Thyroid gland (tissue), 4 donors: ENCODE measurements at places on chromosomes 1 and 21.
A peak's percentile ranks its signal among the peaks of the same experiment; 100 is the strongest.

- H3K4me1 ChIP-seq: no peaks in the 10 kb centered on the region
- H3K27me3 ChIP-seq: no peaks in the 10 kb centered on the region
- no peak overlapping the region for H3K27ac ChIP-seq
- DNase-seq: no peak
- no peak overlapping the region for H3K4me3 ChIP-seq
Observed at GRCh38 chr1:75673885-75674284, 50.6 kb upstream of the ACADM start.

DNA sequence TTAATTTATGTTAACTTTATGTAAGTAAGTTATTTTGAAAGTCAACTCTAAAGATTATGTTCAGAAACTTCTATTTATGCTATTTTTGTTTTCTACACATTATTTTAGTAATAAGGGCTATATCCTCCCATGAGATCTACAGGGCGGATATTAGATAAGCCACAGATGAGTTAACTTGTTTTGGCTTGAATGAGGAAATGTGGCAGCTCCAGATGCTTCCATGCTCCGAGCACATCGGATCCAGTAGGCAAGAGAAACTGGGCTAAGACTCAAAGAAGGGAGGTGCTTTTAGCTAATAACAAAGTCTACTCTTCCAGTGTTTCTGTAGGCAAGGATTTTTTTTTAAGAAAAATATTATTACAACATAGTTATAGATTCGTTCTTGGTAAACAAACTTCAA is 20.0 kb upstream of the LAMC1 start:
- no peaks in the 10 kb centered on the region for H3K4me1 ChIP-seq
- H3K36me3 ChIP-seq: no peaks in the 10 kb centered on the region
- DNase-seq: no peak
- H3K4me3 ChIP-seq: no peak overlapping the region
- peak overlapping the region; percentile 37 for H3K27ac ChIP-seq
- H3K27me3 ChIP-seq: no peaks in the 10 kb centered on the region

GRCh38 chr1:194535369-194535768 is 1349.0 kb upstream of the B3GALT2 start:
- H3K4me3 ChIP-seq: no peak overlapping the region
- H3K27ac ChIP-seq: no peak overlapping the region
- no peaks in the 10 kb centered on the region for H3K4me1 ChIP-seq
- no peaks in the 10 kb centered on the region for H3K27me3 ChIP-seq
- no peak for DNase-seq

GRCh38 chr1:227559499-227559898 is 3.9 kb upstream of the ZNF678 start:
- no peaks in the 10 kb centered on the region for H3K36me3 ChIP-seq
- H3K4me3 ChIP-seq: no peak overlapping the region
- no peak for DNase-seq
- H3K27me3 ChIP-seq: no peaks in the 10 kb centered on the region

DNA sequence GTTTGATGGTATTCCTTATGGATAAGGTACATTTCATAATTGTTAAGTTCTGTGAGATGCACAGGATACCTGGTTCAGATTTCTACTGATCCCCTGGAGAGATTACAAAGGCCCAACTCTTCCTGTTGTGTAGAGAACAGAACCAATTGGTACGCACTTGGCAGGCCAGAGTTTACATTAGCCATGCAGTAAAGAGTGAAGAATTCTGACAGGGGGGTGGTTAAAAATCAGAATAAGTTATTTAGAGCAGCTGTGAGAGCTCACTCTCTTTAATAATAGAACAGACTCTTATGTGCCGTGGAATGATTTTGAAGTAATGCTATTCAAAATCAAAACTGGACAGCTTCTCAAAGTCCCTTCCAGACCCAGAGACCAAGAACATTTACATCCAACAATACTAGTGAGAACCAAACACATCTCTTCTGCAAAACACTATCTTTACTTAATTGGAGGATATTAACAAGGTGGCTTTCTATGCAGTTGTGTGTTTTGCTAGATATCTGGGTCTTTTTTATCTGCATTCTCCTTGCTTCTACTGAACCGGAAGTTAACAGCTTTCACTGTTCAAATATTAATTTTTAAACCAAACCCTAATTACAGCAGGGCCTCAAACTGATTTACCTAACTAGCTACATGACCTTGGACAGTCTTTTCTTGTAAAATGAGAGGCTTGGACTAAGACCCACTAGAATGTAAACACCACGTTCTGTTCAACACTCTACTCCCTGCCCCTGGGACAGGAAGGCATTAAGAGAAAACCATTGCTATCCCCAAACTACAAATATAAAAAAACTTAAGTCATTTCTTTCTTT is 4.0 kb downstream of the USP24 start:
- no peak overlapping the region for H3K4me3 ChIP-seq
- no peak overlapping the region for H3K27ac ChIP-seq
- peaks cover 26% of the 10 kb centered on the region for H3K4me1 ChIP-seq
- H3K27me3 ChIP-seq: no peaks in the 10 kb centered on the region
- no peak for DNase-seq
- H3K36me3 ChIP-seq: no peaks in the 10 kb centered on the region

GRCh38 chr21:24825348-24825747 is 781.9 kb downstream of the MRPL39 start:
- H3K27me3 ChIP-seq: no peaks in the 10 kb centered on the region
- H3K4me3 ChIP-seq: no peak overlapping the region
- H3K27ac ChIP-seq: no peak overlapping the region
- no peak for DNase-seq
- no peaks in the 10 kb centered on the region for H3K36me3 ChIP-seq
- H3K4me1 ChIP-seq: no peaks in the 10 kb centered on the region

DNA sequence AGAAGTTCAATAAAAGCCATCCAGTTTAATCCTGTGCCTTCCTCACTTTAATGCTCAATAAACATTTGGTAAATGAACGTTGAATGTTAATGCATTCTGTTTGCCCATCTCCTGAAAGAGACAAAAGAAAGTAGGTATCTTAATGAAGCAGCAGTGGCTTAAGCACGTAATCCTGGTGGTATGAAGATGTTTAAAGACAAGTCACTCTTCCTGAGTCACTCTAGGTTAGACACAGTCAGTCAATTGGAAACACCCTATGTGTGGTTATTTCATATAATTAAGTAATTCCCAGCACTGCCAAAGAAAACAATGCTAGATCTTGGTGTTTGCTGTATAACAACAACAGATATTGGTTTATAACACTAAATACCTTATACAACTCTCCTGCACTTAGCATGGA is 334.0 kb upstream of the FMN2 start:
- H3K4me3 ChIP-seq: no peak overlapping the region
- no peaks in the 10 kb centered on the region for H3K27me3 ChIP-seq
- H3K4me1 ChIP-seq: no peaks in the 10 kb centered on the region
- H3K27ac ChIP-seq: no peak overlapping the region

DNA sequence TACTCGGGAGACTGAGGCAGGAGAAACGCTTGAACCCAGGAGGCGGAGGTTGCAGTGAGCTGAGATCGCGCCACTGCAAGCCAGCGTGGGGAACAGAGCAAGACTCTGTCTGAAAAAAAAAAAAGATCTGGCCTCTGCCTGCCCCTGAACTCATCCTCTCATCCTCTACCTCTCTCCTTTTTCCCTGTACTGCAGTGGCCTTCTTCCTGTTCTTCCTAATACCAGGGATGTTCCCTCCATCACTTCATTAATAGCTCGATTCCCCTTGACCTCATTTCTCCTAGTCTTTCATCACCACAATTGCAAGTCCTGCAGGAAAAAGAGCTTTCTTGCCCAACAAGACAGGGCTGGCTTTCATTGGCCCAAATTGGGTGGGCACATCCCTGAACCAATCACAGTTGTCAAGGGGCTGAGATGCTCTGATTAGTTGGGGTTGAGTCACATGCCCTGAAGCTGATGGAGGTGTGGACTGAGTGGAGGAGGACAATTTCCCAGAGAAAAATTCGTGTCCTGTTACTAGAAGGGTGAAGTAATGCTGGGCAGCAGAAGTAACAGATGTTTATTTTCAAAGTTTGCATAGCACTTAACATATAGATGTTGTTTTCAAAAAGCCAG is 86.8 kb upstream of the PUM1 start:
- no peaks in the 10 kb centered on the region for H3K36me3 ChIP-seq
- no peaks in the 10 kb centered on the region for H3K27me3 ChIP-seq
- peaks cover 19% of the 10 kb centered on the region for H3K4me1 ChIP-seq
- no peak overlapping the region for H3K27ac ChIP-seq
- H3K4me3 ChIP-seq: no peak overlapping the region

GRCh38 chr1:235841938-235842545 is 24.7 kb downstream of the LYST start:
- peaks cover 7% of the 10 kb centered on the region for H3K4me1 ChIP-seq
- no peaks in the 10 kb centered on the region for H3K36me3 ChIP-seq
- H3K27ac ChIP-seq: no peak overlapping the region
- H3K27me3 ChIP-seq: no peaks in the 10 kb centered on the region

GRCh38 chr1:48532976-48533375 is 61.0 kb upstream of the SPATA6 start:
- no peaks in the 10 kb centered on the region for H3K4me1 ChIP-seq
- DNase-seq: no peak
- no peak overlapping the region for H3K27ac ChIP-seq
- no peaks in the 10 kb centered on the region for H3K27me3 ChIP-seq
- H3K36me3 ChIP-seq: no peaks in the 10 kb centered on the region

DNA sequence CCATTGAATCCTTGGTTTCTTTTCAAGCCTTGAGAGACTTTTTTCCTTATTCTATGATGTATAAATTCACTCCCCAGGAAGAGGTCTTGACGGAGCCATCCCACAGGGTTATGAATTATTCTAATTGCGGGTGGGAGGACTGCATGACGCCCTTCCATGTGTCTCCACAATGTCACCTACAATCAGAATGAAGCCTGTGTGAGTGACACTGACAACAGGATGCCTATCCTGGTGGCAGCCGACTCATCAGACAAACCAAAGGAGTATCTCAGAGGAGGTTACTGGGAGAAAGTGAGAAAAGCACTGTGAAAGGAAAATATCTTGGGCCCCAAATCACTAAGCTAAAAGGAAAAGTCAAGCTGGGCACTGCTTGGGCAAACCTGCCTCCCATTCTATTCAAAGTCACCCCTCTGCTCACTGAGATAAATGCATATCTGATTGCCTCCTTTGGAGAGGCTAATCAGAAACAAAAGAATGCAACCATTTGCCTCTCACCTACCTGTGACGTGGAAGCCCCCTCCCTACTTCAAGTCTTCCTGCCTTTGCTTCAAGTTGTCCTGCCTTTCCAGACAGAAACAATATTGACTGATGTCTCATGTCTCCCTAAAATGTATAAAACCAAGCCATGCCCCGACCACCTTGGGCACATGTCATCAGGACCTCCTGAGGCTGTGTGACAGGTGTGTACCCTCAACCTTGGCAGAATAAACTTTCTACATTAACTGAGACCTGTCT is 98.4 kb downstream of the SMYD2 start:
- H3K27ac ChIP-seq: no peak overlapping the region
- no peak overlapping the region for H3K4me3 ChIP-seq
- no peak for DNase-seq
- H3K36me3 ChIP-seq: peaks cover 15% of the 10 kb centered on the region
- no peaks in the 10 kb centered on the region for H3K27me3 ChIP-seq

DNA sequence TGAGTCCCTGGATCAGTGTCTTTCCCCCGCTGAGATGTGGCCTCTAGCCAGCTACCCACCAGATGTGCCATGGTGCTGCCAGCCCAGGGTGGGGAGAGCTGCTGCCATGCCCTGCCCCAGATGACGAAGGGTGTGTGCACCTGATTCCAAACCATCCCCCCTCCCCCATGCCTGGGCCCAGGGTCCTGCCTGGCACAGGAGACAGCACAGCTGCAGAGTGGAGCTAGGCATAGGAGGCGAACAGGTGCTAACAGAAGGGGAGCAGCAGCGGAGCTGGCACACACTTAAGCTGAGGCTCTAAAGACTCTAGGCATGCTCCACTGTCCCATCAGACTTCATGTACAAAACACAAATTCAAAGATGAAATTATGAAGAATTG is 9.0 kb upstream of the LDLRAP1 start:
- no peak overlapping the region for H3K4me3 ChIP-seq
- peaks cover 11% of the 10 kb centered on the region for H3K4me1 ChIP-seq
- DNase-seq: no peak
- no peaks in the 10 kb centered on the region for H3K27me3 ChIP-seq
- no peak overlapping the region for H3K27ac ChIP-seq

DNA sequence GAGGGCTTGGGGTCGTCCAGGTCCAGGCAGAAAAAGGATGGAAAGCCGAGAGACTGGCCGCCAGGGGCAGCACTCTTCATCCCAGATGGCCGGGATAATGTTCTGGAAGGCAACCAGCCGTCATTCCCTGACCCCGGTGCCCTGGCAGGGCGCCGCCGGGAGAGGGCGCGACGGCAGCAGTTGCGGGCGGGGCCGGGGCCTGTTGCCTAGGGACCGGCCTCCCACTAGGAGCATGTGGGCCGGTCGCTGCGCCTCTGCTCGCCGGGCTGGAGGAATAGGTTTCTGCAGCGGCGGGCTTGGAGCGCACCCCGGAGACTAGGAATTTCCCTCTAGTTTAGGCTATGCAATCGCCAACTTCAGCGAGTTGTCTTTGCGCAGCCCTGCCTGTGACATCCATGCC is 11.0 kb downstream of the DMRTB1 start:
- DNase-seq: peak; percentile 80
- no peaks in the 10 kb centered on the region for H3K4me1 ChIP-seq
- no peaks in the 10 kb centered on the region for H3K36me3 ChIP-seq
- H3K27ac ChIP-seq: no peak overlapping the region

DNA sequence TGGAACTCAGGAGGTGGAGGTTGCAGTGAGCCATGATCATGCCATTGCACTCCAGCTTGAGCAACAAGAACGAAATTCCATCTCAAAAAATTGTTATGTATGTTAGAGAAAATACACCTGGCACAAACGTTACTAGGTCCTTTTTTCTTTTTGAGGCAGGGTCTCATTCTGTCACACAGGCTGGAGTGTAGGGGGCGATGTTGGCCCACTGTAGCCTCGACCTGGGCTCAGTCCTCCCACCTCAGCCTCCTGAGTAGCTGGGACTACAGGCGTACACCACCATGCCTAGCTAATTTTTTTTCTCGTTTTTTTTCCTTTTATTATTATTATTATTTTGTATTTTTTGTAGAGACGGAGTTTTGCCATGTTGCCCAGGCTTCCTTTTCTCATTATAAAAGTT is 4.4 kb downstream of the HAX1 start:
- H3K4me3 ChIP-seq: no peak overlapping the region
- DNase-seq: no peak
- H3K27ac ChIP-seq: no peak overlapping the region
- peaks cover 10% of the 10 kb centered on the region for H3K4me1 ChIP-seq
- H3K36me3 ChIP-seq: peaks cover 8% of the 10 kb centered on the region

- H3K4me1 ChIP-seq: no peaks in the 10 kb centered on the region
- no peaks in the 10 kb centered on the region for H3K27me3 ChIP-seq
- H3K27ac ChIP-seq: no peak overlapping the region
Observed at GRCh38 chr1:94411237-94411636, 7.0 kb upstream of the ABCD3 start.
